ENCODE measurements at places on chromosomes 7 and 10. TPM values are rescaled to one million over a fixed set of nuclear protein-coding genes. Genes with fewer than 3 reads are reported as not detected.
A peak's percentile ranks its signal among the peaks of the same experiment; 100 is the strongest.

DNA sequence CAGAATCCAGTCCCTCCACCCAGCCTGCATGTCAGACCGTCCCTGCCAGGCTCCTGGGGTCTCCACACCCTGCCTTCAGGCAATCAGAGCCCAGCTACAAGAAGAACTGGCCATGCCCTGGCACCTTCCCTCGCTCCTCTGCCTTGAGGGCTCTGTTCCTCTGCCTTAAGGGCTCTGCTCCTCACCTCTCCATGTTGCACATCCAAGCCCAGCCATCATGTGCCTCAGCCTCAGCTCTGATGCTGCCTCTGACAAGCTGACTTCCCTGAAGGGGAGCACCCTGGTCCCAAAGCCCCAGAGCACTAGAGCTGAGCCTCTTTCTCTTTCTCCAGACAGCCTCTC, 50.3 kb upstream of the ANTXRL start:
- no peak for DNase-seq

DNA sequence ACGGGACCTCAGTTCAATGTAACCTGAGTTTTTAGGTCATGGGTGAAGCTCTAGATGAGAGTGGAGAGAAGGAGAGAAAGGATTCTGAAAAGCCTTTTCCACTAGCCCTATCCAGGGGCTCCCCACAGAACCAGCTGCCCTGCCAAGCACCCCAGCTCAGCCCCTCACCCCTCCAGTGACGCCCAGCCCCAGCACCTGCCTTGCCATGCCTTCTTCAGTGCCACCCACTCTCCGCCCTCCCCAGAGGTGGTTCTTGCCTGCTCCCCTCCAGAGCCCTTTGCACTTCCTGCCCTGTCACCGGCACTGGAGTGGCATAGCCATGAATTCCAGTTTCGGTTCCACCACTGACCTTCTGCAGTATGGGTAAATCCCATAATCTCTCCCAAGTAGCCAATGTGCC, 70.1 kb downstream of the PCGF5 start:
- no peak for DNase-seq

- DNase-seq: no peak
Measured at GRCh38 chr7:135285547-135286233, 52.1 kb downstream of the STRA8 start.

GRCh38 chr10:22699976-22700375, 14.4 kb downstream of the PIP4K2A start:
- DNase-seq: no peak

DNA sequence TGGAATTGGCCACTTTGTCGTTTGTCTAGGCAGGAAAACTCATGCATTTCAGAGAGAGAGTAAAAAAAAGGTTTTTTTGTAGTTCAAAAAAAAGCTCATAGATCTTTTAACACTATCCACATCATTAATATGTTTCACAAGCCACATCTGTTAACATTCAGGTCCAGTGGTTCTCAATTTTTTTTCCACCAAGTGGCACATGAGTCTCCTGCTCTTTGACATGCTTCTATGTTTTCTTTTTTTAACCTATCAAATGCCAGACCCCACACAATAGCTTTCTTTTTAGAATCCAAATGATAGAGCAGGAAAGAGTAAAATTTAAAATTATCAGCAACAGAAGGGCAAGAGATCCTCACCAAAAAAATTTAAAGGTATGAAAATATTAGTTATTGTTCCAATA, 20.3 kb downstream of the NOD1 start:
- no peak for DNase-seq

GRCh38 chr10:84235096-84235495, 6.2 kb downstream of the LRIT1 start:
- no peak for DNase-seq

GRCh38 chr7:31955021-31955420, 115.2 kb downstream of the PDE1C start:
- DNase-seq: no peak

CUL1 gene
- 64.3 TPM for polyA plus RNA-seq

CDC14C gene
- polyA plus RNA-seq: not detected

HOXA4 gene
- polyA plus RNA-seq: 20.4 TPM

GRCh38 chr10:115001506-115002381, 63.7 kb downstream of the TRUB1 start:
- peak; percentile 15 for DNase-seq

DNA sequence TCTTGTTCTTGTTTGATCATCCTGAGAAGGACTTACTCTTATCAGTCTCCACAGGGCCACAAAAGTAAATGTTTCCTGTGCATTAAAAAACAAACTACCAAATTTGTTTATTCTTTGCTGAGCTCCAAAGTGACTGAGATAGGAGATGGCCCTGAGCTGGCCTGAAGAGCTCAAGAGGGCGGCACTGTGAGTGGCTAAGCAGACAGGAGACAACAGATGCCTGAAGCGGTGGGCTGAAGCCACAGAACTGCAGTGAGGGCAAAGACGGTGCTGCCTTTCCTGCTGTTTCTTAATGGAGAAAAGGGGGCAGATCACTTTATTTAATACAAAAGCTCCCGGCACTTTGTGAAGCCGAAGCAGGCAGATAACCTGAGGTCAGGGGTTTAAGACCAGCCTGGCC, 379.6 kb downstream of the ARL4A start:
- no peak for DNase-seq

DNA sequence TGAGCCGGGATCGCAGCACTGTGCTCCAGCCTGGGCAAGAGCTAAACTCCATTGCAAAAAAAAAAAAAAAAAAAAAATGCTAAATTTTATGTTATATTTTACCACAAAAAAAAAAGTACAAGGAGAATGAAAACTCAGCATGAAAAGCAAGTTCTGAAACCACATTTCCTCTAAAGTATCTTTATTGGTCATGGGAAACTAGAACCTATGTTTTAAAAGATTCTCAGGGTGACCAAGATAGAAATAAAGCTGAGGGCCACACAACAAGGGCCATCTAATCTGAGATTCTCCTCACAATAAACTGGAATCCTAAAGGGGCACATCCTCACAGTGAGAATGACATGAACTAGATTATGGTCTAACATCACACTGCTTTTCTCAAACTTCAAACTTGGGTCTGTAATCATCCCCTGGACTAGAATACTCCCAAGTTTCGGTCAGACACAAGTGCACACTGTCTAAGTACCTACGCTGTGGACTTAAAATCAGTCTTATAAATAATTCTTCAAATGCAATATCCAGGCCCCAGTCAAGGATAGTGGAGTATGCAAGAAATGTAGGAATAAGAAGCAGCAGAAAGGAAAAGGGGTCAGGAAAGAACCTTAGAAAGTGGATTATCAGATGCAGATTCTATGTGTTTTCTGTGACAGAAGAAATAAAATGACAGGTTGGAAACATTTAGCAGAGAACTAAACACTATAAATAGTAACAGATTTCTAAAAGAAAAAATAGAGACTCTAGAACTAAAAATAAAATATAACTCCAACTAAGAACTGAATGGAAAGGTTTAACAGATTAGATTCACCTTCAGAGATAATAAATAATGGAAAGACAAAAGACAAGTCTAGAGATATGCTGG, 49.9 kb downstream of the COA1 start:
- DNase-seq: no peak

OPTN gene
- polyA plus RNA-seq: 36.8 TPM
